ENCODE measurements at places on chromosomes 4 and X.
A peak's percentile ranks its signal among the peaks of the same experiment; 100 is the strongest.

DNA sequence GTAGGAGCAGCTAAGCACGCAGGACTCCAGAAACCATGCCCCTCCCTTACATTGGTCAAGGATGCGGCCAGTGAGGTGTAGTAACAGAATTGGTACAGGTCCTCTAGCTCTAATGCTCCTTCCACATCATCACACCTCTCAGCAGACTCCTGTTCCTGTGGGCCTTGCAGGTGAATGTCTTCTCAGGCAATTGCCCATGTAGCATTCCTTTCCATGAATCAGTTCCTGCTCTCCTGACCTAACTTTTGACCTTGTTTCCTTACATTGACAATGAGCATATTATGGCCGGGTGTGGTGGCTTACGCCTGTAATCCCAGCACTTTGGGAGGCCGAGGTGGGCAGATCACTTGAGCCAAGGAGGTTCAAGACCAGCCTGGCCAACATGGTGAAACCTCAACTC, 31.3 kb downstream of the MAP7D3 start:
- peak; percentile 47 for DNase-seq

GRCh38 chr4:165011403-165011802, 20.4 kb upstream of the TRIM60 start:
- DNase-seq = no peak

GRCh38 chr4:10743357-10743756, 58.8 kb upstream of the CLNK start:
- DNase-seq = no peak

- no peak for DNase-seq
Observed at GRCh38 chrX:47940448-47940847, 63.3 kb downstream of the ZNF182 start.

DNA sequence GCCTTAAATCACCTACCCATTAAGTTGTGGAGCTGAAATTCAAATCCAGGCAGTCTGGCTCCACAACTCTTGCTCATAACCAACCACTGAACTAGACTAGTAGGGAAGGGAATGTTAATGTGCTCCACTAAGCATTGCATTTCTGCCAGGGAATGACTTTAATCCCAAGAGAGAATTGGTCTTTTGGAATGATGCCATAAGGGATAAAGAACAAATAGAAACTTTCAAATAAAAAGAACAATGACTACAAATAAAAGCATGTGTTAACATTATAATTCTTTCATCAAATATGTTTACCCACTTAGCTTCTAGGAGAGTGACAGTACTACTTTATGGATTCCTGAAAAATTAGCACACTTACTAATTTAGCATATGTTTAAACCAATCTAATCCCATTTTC, 905.9 kb downstream of the CENPC start:
- no peak for DNase-seq

DNA sequence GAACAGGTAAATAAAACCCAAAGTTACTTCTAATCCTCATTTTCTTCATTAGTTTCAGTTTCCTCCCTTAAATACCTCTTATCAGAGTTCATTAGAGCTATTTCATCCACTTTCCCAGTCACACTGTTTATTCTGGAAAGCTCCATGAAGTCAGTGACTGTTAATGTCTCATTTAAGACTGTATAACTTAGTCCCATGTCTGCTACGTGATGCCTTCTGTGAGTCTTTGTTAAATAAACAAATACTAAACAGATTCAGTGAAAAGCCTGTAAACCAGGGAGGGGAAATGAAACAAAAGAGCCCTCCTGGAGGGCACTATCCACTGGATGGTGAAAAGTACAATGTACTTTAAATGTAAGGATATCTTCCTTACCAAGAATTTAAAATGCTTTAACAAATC, 24.7 kb downstream of the ACE2 start:
- DNase-seq = no peak

GRCh38 chrX:74363914-74364313, 57.4 kb upstream of the SLC16A2 start:
- DNase-seq = no peak

GRCh38 chrX:111585337-111585736, 73.9 kb downstream of the SERTM2 start:
- no peak for DNase-seq

- no peak for DNase-seq
Observed at GRCh38 chr4:153065276-153065675, 129.2 kb downstream of the FHDC1 start.

- DNase-seq = no peak
Observed at GRCh38 chr4:153824501-153824900, 35.6 kb upstream of the SFRP2 start.

- DNase-seq = no peak
Observed at GRCh38 chr4:2408401-2408958, 10.0 kb downstream of the ZFYVE28 start.

GRCh38 chr4:8277356-8278008, 7.9 kb downstream of the HTRA3 start:
- no peak for DNase-seq

- no peak for DNase-seq
Observed at GRCh38 chrX:2502120-2502667, 1.4 kb upstream of the DHRSX start.

GRCh38 chrX:39262641-39263040, 461.4 kb downstream of the MID1IP1 start:
- DNase-seq = no peak

DNA sequence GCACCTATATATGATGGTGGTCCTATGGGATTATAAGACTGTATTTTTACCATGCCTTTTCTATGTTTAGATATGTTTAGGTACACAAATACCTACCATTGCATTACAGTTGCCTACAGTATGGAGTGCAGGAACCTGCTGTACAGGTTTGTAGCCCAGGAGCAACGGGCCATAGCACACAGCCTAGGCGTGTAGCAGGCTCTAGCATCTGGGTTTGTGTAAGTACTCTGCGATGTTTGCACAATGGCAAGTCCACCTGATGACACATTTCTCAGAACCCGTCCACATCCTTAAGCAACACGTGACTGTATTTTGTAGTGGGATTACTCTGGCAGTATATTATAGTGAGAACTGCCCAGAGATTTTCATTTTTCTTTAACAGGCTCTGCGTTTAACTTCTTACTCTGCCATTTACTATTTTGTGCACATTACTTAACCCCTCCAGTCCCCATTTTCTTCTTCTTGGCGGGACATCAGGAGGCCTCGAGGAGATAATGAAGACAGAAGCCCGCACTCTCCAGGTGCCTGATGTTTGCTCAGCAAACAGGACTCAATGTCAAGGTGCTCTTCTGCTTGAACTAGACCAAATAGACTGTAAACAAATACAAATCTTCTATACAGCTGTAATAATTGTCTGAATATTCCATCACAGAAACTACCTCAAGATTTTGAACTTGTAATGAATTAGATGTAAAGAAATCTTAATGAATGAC, 102.0 kb upstream of the PDLIM3 start:
- no peak for DNase-seq

DNA sequence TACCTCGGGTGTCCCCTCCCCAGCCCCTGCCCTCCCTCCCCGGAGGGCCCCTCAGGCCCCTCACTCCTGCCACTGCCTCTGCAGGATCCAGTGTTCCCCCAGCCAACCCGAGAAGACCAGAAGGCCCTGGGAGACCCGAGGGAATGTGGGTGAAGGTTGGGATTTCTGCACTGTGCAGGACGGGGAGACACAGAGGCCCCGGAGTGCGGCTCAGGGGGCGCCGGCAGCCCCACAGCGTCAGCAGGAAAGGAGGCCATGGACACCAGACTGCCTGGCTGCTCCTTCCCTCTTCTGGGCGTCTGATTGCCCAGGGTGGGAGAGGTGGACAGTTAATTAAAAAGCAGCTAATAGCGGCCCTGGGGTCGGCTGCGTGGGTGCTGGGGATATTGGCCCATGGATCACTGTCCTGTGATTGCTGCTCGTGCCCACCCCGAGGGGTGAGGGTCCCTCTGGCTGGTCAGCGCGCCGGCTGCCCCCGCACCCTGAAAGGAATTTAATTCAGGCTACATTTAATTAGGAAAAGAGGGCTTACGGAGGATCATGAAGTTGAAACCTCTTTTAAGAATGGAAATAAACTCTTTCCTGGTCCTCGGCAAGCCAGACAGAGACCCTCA, 57.8 kb upstream of the NKX1-1 start:
- no peak for DNase-seq

DNA sequence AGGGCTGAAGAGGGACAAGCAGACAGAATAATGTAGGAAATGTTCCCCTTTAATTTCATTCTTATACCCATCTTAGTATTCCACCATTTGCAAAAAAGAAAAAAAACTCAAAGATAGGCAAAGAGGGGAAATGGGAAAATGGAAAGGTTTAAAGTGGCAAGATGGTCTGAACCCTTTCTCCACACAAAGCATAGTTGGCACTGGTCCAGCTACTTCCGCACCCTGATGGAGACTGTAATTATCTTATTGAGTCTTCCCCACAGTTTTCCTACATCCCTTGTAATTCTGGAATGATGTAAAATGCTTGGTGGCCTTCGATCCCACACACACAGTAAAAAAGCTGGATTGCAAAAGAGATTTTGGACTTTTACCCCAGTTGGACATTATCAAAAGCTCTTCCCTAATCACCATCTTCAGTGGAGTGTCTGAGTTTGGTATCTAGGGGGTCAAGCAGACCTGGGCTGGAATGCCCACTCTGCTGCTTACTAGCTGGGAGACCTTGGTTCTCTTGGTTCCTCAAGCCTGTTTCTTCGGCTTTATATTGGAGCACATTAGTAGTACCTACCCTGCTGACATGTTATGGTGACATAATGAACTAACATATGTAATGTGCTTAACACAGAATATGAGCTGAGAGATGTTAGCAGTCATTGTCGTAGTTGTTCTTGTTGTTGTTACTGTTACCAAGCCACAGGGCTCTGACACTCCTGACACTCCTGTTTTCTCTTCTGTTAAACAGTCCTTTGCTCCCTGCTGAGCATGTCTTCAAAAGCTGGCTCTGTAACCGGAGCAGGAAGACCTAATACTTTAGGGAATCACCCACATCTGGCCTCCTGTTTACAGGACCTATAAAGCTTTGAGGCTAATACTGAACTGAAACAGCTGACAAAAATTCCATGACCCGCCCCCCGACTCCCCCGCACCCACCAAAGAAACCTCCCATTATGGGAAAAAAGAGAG, 4.7 kb downstream of the SRPX2 start:
- no peak for DNase-seq

DNA sequence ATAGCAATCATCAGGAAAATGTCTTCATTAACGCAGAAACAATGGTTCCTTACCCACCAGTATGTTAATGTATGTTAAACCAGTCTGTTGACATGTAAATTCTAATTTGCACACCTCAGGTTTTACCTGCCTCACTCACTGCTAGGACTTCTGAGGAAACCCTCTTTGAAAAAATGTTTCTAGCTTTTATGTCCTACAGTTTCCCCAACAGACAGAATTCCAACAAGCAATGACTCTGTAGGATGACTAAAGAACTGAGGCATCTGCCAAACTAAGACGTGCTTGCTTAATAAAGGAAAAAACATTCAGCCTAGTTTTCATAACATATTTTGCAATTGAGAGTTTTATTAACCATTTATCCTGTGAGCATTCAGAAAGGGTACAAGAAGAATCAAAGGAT, 20.6 kb upstream of the SOX3 start:
- no peak for DNase-seq

DNA sequence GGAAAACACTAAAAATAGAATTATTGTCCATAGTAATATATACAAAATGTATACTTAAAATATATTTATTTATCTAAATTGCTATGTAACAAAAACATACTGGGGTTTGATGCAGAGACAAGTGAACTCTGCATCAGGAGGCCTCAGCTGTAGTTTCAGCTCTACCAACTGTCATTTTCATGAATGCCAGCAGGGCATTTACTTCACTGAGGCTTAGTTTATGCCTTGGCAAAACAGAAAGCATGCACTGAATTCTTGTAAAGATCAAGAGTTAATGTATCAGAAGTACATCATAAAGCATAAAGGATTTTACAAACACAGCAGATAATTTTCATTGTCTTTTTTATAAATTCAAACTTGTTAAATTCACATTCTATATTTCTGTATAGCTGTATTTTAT, 577.0 kb downstream of the C4orf33 start:
- no peak for DNase-seq

GRCh38 chr4:60266505-60266904, 933.6 kb upstream of the ADGRL3 start:
- no peak for DNase-seq

DNA sequence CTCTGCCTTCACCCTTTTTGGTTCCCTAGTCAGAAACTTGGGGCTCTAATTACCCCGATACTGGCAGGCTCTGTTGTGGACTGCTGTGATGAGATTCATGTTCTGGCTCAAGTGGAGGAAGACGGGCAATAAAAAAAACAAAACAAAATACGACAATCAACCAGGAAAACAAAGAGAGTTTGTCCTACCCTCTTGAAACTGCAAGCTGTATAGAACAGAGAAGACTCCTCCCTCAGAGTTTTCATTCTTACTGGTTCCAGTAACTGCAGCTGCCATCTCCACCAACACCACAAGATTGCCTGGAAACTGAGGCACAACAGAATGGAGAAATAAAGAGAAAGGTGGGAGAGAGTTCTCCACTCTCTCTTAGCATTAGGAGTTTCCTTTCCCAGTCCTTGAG, 11.1 kb upstream of the IL1RAPL1 start:
- no peak for DNase-seq

GRCh38 chr4:39932776-39933402, 44.8 kb downstream of the PDS5A start:
- DNase-seq = no peak

- no peak for DNase-seq
Observed at GRCh38 chr4:15547392-15547791, 77.7 kb downstream of the CC2D2A start.

- DNase-seq = no peak
Observed at GRCh38 chr4:3473181-3473950, 10.3 kb downstream of the DOK7 start.

DNA sequence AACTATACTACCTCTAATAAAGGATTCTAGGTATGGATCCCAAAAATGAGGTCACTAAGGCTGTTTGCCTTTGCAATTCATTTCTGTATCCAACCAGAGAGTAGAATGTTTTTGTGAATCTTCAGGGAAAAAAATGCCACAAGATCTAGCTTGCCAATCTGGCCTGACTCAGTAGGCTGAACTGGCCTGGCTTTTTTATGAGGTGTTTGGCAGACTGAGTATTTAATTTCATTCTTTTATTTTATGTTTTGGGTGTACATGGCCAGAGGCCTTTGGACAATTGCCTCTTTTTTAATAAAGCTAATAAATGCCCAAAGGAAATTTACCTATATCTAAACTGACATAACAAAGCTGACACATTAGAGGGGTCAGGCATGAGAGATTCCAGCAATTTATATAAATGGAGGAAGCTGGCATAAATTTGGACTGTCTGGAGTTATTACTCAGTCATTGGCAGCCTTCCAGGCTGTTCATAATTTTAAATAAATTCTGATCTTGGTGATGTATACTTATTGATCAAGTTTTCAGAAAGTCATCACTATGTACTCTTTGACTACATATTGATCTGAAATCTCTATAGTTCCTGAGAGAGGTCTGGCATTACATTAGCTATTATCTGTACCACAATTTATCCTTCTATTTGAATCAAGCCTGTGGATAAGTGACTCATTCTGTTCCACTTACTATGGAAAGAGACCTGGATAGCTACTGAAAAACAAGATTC, 376.4 kb upstream of the NOCT start:
- peak; percentile 16 for DNase-seq

DNA sequence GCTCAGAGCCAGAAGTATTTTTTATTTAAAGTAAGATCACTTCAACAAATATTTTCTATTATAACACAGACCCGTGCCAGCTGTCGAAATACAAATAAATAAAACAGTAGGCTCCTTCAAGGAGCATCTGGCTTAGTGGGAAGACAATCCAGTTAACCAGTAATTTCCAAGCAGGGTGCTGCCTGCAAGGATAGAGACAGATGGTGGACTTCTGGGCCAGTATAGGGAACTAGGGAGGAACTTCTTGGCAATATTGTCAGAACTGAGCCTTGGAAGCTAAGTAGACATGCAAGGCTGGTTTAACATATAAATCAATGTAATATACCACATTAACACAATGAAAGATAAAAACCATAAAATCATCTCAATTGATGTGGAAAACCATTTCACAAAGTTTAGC, 17.0 kb upstream of the MTMR1 start:
- no peak for DNase-seq

All from kidney capillary endothelial cell (primary cell).